Endothelial cell of umbilical vein (primary cell): ENCODE measurements at places on chromosomes 3 and 15. TPM values are rescaled to one million over a fixed set of nuclear protein-coding genes. Genes with fewer than 3 reads are reported as not detected.

Gene RPL22L1
- 26.3 and 65.0 TPM in 2 replicates for polyA plus RNA-seq

Gene CLDN16
- polyA plus RNA-seq: 0.01 TPM in 1 of 2 replicates, not detected in the other

Gene ZNF502
- 0.86 and 1.0 TPM in 2 replicates for polyA plus RNA-seq

Gene NKIRAS1
- polyA plus RNA-seq: 1.5 and 2.2 TPM in 2 replicates

Gene USP19
- 31.3 and 36.8 TPM in 2 replicates for polyA plus RNA-seq

Gene KLHL6
- polyA plus RNA-seq: 5.1 and 5.7 TPM in 2 replicates

Gene GPR27
- 0.03 TPM in 1 of 2 replicates, not detected in the other for polyA plus RNA-seq

Gene TEX55
- polyA plus RNA-seq: not detected in 2 replicates

Gene CATSPER2
- polyA plus RNA-seq: 1.4 and 1.9 TPM in 2 replicates

Gene DNAJA4
- 15.4 and 17.3 TPM in 2 replicates for polyA plus RNA-seq

Gene SAMMSON
- not detected in 2 replicates for polyA plus RNA-seq

Gene C2CD4A
- polyA plus RNA-seq: 0.10 and 0.33 TPM in 2 replicates

Gene GOLGA8T
- 0.04 TPM in 1 of 2 replicates, not detected in the other for polyA plus RNA-seq

Gene KNG1
- polyA plus RNA-seq: not detected in 2 replicates

Gene TMF1
- 2.5 and 3.7 TPM in 2 replicates for polyA plus RNA-seq

Gene LRTM1
- not detected in 2 replicates for polyA plus RNA-seq

Gene SERPINI1
- 0.28 and 0.29 TPM in 2 replicates for polyA plus RNA-seq
